Activated CD4-positive, CD25-positive, alpha-beta regulatory T cell treated with anti-CD3 and anti-CD28 coated beads, Interleukin-2, amount 50 U/mL, for 16 hours (primary cell): ENCODE measurements at places on chromosomes 1 and 21.

DNA sequence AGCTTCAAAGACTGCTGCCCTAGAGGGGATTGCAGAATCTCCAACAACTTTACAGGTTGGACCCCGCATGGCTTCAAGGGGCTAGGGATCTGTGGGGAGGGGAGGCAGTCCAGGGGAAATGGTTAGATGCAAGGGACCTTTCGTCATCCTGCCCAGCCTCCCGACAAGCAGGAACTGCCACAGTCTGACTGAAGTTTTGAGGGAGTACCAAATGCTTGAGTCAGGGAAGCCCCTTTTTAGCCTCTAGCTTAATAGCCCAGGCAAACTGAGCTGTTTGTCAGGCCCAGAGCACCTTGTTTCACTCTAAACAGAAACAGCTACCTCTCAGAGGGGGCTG, 1.1 kb downstream of the TOR3A start:
- DNase-seq: no peak

DNA sequence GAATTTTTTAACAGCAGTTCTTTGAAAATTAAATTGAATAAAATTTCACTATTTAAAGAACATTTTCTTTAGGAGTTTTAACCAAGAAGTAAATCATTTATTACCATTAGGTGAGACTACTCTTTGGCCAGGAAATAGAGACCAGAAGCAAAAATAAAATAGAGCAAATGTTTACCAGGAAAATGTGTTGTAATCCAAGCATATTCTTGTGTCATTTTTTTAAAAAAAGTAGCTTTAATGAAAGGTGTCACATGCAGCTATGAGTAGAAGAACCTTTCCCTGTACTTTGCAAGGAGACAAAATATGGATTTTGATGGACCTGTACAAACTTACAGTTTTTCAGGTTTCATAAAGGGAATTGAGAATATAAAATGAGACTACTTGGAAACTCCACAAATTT, 140.8 kb downstream of the NFIA start:
- no peak for DNase-seq

GRCh38 chr1:164598719-164599118, 39.7 kb downstream of the PBX1 start:
- DNase-seq: no peak

GRCh38 chr1:206513312-206514111, 6.2 kb downstream of the RASSF5 start:
- DNase-seq: no peak

DNA sequence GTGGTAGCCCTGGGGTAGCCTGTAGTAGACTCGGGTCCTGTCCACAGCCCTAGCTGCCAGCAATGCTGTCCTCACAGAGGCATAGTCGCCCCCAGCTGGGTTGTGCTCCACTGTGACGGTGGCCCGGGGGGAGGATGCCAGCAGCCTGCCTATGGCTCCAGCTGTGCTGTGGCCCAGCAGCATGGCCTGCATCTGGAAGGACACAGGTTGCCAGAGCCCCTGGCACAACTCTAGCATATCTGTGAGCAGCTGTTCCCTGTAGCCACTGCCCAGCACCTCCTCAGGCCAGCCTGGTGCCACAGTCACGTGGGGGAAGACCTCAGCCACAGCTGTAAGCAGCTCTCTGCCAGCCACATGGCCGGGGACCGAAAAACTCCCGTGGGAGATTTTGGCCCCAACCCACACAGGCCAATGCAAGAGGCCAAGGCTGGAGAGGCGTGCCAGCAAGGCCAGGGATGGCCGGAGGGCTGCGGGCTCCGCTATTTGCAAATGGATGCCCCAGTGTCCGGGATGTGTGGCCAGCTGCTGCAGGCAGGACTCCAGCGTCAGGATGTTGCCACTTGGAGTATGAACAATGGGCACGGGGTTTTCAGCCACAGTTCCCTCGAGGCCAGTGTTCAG, 13.9 kb downstream of the FAM151A start:
- no peak for DNase-seq

DNA sequence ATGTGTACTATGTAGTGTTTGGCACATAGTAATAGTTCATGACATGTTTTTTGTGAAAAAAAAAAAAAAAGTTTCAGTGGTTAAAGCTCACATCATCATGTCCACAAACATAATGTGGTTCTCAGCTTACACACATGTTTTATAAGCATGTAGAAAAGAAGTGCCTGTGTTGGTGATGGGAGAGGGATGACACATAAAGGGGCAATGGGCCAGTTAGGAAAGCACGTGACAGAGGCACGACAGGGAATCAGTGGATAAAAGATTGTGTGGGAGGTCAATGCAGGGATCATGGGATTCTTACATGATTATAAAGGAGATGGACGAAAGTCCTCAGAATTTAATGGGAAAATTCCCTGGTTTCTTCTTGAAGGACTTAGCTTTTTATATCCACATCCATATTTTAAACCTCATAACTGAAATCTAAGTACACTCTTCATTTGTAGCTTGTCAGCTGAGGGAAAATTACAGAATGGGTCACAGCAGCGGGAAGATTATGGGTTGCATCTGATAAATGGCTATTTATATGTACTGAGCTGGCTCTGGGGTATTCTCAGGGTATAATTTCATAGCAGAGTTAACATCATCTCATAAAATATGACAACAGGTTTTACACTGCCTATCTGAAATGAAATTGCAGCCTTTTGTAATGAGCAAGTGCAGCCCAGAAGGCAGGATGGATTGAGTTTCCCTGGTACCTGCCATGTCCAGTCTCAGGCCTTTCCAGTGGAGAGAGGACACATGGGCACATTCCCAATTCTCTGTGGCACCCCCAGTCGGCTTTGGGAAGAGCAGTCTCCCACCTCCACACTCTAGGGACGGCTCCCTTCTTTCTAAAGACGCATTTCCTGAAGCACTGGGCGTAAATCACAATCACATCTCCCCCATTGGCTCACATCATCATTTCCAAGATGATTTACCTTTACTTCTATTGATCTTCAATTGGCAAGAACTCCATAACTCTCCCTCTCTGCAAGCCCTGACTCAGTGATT, 42.3 kb upstream of the NHLH2 start:
- DNase-seq: no peak
